ENCODE measurements at places on chromosomes 2 and 18. TPM values are rescaled to one million over a fixed set of nuclear protein-coding genes. Genes with fewer than 3 reads are reported as not detected.

TRIM43 gene
- not detected for polyA plus RNA-seq

RUFY4 gene
- polyA plus RNA-seq: 0.98 TPM

IL36A gene
- not detected for polyA plus RNA-seq

RAB31 gene
- 130 TPM for polyA plus RNA-seq

NCKAP5 gene
- 0.95 TPM for polyA plus RNA-seq

DBI gene
- polyA plus RNA-seq: 239 TPM

HS1BP3 gene
- 29.2 TPM for polyA plus RNA-seq

UGT1A7 gene
- not detected for polyA plus RNA-seq

RALBP1 gene
- 56.9 TPM for polyA plus RNA-seq

NEU2 gene
- not detected for polyA plus RNA-seq

TMEM169 gene
- 1.2 TPM for polyA plus RNA-seq

FARP2 gene
- polyA plus RNA-seq: 35.8 TPM

PPM1B gene
- polyA plus RNA-seq: 36.4 TPM

ALPG gene
- not detected for polyA plus RNA-seq

MZT2B gene
- 7.1 TPM for polyA plus RNA-seq

L3MBTL4 gene
- polyA plus RNA-seq: 3.9 TPM

CDH19 gene
- polyA plus RNA-seq: 6.2 TPM

ZNF521 gene
- 3.7 TPM for polyA plus RNA-seq

GCG gene
- polyA plus RNA-seq: 0.51 TPM

BCL2L11 gene
- 7.8 TPM for polyA plus RNA-seq

GPR35 gene
- polyA plus RNA-seq: 5.7 TPM

SKA1 gene
- polyA plus RNA-seq: 0.40 TPM

IL1R2 gene
- polyA plus RNA-seq: 6.7 TPM

ST8SIA5 gene
- 47.2 TPM for polyA plus RNA-seq

UGGT1 gene
- 6.8 TPM for polyA plus RNA-seq

ST6GAL2 gene
- polyA plus RNA-seq: 0.03 TPM

SPATA3 gene
- polyA plus RNA-seq: not detected

LIMS4 gene
- polyA plus RNA-seq: 6.3 TPM

UGT1A4 gene
- polyA plus RNA-seq: not detected

SERPINB3 gene
- not detected for polyA plus RNA-seq

HOXD3 gene
- 15.9 TPM for polyA plus RNA-seq

All from adrenal gland (tissue), 19 donors.